ENCODE measurements at places on chromosomes 2 and 18. TPM values are rescaled to one million over a fixed set of nuclear protein-coding genes. Genes with fewer than 3 reads are reported as not detected.

LYG2 gene
- total RNA-seq = not detected

LRP2 gene
- under 0.01 TPM for total RNA-seq

ERBB4 gene
- under 0.01 TPM for total RNA-seq

ZNF804A gene
- total RNA-seq = not detected

SLC11A1 gene
- 1.4 TPM for total RNA-seq

PLEKHA3 gene
- 7.2 TPM for total RNA-seq

PTPRN gene
- 2.2 TPM for total RNA-seq

SIX3 gene
- not detected for total RNA-seq

CDKL4 gene
- 0.96 TPM for total RNA-seq

KLHL41 gene
- 0.24 TPM for total RNA-seq

REG3A gene
- total RNA-seq = not detected

DNAH7 gene
- total RNA-seq = under 0.01 TPM

SMARCAL1 gene
- 10.9 TPM for total RNA-seq

KYNU gene
- 41.1 TPM for total RNA-seq

KIDINS220 gene
- total RNA-seq = 33.7 TPM

GDF7 gene
- total RNA-seq = under 0.01 TPM

PDCL3 gene
- 13.9 TPM for total RNA-seq

GKN2 gene
- total RNA-seq = not detected

GKN1 gene
- total RNA-seq = not detected

CPLX4 gene
- total RNA-seq = 0.24 TPM

MBD2 gene
- 31.3 TPM for total RNA-seq

CHMP3 gene
- 62.2 TPM for total RNA-seq

GRB14 gene
- total RNA-seq = 5.3 TPM

DCDC2C gene
- not detected for total RNA-seq

TCF7L1 gene
- 0.64 TPM for total RNA-seq

TRIB2 gene
- total RNA-seq = 11.5 TPM

CPO gene
- not detected for total RNA-seq

RGPD4 gene
- total RNA-seq = not detected

OTOS gene
- total RNA-seq = not detected

TEX44 gene
- not detected for total RNA-seq

TMEM182 gene
- total RNA-seq = 3.6 TPM

BMP10 gene
- not detected for total RNA-seq

EFR3B gene
- total RNA-seq = not detected

SNORC gene
- total RNA-seq = 1.3 TPM

LOXHD1 gene
- total RNA-seq = not detected

SERPINB2 gene
- 219 TPM for total RNA-seq

DNER gene
- total RNA-seq = 2.6 TPM

ZDBF2 gene
- total RNA-seq = 8.0 TPM

SH3BP4 gene
- 32.8 TPM for total RNA-seq

EML6 gene
- total RNA-seq = 0.48 TPM

LCT gene
- total RNA-seq = not detected

OSR1 gene
- 1.7 TPM for total RNA-seq

CCDC68 gene
- total RNA-seq = 9.2 TPM

LIPG gene
- 36.9 TPM for total RNA-seq

OBSL1 gene
- total RNA-seq = 31.8 TPM

Measured in tracheal epithelial cell (primary cell).